NT2/D1 (cell line): ENCODE measurements at places on chromosomes 4 and X.

DNA sequence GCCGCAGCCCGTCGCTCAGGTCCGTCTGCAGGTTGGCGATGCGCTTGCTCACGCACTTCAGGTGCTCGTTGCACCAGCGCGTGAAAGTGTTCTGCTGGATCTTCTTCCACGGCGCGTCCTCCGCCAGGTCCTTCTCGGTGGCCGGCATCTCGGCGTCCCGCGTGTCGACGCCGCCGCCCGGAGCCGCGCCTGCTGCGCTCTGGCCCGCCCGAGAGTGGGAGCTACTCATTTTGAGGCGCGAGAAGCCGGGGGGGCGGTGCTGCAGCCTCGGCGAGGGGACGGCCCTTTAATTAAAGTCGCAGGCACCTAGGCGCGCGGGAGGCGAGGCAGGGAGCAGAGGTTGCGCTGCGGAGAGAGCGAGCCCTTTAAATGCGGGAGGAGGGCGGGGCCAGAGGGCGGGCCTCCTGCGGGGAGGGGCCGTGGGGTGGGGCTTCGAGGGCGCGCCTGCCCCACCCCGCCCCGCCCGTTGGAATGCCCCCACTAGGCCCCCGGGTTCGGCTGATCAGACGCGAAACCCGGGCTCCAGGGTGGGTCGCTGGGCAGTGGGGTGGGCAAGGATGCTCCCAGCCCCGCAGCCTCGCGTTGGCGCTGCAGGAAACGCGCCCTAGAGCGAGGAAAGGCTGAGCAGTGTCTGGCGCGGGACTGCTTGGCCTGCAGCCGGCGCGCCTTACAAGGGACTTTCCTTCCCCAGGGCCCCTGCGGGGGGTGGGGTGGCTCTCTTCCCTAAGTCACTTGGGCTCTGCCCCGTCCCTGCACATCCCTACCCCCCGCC, 3.2 kb downstream of the FLNA start:
- peak; percentile 67 for DNase-seq

- no peak for DNase-seq
Observed at GRCh38 chr4:27701606-27702005, 841.0 kb downstream of the STIM2 start.

DNA sequence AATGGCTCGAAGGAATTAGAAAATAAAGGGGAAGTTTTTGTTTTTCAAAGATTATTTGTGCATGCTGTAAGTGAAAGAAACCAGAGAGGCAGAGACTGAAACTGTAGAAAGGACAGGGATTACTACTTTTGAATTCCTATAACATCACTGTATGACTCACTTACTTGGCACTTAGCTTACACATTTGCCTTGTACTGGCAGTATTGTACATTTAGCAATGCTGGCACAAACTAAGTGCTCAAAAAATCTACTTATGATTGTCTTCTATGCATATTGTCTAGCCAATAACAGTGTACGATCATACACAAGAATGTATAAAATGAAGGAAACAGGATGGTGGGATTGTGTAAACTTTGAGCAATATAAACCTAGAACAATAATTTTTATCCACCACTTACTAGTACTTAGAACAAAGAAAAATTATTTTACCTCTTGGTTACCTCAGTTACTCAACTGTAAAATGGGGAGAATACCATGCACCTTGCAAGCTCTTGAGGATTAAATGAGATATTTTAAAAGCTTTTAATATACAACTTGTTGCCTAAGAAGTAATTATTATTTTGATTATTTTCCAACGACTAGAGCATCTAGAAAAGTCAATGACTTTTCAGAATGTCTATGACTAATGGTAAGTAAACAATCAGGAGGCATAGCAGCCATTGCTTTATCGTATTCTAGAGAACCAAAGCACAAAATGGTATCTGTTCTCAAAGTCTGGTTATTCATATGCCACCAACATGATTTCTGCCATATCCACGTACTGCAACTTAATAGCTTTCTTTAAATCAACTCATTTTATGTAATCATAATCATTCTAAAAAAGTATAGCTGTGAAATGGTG, 4.7 kb downstream of the FAM120C start:
- DNase-seq: no peak

GRCh38 chrX:112008724-112009123, 73.9 kb downstream of the TRPC5 start:
- DNase-seq: no peak

GRCh38 chr4:165627128-165627527, 245.9 kb upstream of the TLL1 start:
- no peak for DNase-seq

DNA sequence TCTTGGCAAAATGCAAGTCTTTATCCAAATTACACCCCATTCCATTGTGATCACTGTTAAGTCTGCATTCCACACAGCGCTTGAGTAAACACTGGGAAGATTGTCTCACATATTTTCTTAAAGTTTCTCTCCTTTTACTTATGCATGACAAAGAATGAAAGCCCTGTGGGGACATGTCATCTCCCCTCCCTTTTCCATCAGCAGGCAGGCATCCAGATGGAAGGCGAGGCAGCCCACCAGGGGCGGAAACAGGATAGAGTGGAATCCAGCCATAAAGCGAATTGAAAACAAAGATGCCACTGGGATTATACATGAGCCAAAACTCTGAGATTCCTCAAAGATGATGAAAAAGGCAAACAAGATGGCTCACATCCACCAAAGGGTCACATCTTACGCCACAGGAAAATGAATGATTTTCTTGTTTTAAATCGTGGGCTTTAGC, 78.2 kb downstream of the AFAP1 start:
- peak; percentile 76 for DNase-seq

DNA sequence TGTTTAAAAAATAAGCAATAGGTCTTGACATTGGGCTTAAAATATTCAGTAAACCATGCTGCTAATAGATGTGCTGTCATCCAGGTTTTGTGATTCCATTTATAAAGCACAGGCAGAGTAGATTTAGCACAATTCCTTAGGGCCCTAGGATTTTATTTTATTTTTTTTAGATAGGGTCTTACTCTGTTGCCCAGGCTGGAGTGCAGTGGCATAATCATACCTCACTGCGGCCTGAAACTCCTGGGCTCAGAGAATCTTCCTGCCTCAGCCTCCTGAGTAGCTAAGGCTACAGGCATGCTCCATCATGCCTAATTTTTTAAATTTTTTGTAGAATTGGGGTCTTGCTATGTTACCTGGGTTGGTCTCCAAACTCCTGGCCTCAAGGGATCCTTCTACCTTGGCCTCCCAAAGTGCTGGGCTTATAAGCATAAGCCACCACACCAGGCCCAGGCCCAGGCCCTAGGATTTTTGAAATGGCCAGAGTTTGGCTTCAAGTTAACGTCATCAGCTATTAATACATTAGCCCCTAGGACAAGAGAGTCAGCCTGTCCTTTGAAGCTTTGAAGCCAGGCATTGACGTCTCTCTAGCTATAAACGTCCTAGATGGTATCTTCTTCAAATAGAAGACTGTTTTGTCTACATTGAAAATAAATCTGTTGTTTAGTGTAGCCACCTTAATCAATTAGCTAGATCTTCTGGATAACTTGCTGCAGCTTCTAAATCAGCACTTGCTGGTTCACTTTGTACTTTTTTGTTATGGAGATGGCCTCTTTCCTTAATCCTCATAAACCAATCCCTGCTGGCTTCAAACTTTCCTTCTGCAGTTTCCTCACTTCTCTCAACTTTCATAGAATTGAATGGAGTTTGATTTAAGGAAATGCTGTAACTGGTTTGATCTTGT, 35.8 kb downstream of the EIF2S3 start:
- DNase-seq: no peak

DNA sequence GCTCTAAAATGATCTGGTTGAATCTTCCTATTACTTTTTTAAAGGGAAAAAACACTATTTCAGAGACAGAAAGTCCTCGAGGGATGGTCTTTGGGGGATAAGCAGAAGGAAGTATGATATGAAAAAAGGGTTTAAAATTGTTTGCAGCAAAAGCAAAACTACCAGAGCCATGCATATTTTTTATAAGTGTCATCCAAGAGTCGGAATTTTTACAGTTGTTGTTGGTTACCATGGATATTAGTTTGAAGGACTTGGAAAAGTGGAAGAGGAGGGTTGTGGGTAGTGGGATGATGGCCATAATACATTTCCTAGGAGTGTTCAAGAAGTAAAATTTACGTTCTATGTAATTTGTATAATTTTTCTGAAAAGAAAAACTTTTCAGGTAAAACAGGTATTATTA, 134.4 kb downstream of the PCDH7 start:
- DNase-seq: no peak

DNA sequence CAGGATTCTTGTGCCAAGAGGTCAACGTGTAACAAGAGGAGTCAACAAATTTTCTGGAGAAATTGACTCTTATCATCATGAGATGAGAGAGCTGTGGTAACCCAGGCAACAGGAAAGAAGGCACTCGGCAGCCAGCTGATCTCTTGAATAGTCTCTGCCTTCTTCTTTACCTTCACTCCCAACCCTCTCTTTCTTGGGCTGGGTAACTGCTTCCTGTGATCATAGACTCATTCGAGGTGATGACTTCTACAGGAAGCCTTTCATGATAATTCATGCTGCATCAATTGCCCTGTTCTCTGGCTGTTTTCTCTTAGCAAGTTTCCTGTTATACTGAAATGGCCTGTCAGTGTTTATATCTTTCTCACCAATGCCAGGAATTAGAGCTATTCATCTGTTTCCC, 70.8 kb upstream of the FSTL5 start:
- DNase-seq: no peak

DNA sequence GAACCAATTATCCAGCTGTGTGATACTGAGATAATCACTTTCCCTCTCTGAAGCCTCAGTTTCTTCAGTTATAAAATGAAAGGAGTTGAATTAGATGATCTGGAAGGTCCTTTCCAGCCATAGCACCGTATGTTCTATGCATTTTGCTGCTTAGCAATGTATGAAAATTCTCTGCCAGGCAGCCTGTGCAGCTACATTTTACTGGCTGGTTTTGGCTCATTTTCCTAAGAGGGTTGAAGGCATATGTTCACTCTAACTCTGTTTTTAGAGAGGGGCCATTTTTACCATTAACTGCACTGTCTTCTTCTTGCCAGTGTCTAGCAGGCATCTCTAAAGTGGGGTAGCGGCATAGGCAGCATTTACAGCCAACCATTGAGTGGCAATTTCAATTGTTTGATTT, 26.1 kb downstream of the TRPC5 start:
- no peak for DNase-seq

DNA sequence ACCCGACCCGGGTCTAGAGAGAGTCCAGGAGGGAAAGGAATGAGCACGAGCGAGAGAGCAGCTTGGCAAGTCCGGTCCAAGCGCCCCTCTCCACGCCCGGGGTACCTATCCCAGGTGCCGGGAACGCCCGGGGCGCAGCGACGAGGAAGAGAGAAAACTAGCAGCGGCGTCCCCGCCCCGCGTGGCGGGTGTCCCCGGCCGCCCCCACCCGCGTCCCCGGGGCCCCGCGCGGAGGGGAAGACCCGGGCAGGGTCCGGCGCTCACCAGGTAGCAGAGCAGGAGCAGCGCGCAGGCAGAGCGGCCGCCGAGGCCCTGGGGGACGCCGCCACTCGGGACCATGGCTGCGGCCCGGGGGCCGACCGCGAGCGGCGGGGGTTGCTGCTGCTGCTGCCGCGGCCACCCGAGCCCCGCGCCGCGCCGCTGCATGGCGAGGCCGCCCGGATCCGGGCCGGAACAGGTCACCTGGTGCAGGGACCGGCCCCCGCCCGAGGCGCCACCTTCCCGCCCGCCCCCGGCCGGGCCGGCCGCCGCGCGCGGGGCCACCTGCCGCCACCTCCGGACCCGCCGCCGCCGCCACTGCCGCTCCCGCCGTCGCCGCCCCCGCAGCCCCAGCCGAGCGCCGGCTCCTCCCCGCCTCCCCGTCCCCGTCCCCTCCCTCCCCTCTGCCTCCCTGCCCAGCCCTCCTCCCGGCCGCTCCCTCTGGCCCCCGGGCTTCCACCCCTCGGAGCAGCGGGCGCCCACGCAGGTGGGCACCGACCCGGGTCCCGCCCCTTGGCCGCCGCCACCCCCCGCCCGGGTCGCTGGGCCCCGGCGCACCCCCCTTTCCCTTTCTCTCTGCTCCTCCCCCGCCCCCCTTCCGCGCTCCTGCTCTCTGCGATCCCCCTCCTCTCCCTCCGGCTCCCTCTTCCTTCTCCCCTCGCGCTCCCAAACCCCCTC, at the start of gene SEL1L3:
Gene SEL1L3, minus strand, starts transcription at position 578 of the 936 bp plus-strand sequence. Its CDS starts 152 bp downstream, at position 426.
- DNase-seq: no peak

GRCh38 chr4:124104101-124104500, 608.4 kb downstream of the ANKRD50 start:
- no peak for DNase-seq

GRCh38 chr4:13541720-13542576, 2.4 kb downstream of the NKX3-2 start:
- DNase-seq: no peak

DNA sequence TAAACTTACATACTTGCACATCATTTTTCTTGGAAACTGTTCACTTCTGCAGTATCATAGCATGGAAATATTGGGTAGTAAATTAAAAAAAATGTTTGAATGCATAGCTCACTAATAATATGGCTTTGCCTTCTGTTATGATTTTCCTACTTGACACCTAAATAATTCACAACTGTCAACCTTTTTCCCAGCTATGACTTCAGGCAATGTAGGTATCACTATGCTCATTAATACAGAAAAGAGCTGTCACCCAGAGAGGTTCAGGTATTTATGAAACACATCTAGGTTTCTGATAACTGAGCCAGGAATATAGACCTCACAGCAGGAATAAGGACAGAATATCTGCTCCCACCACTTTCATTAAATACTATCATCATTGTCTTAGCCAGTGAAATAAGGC, 289.5 kb downstream of the ACTRT1 start:
- DNase-seq: no peak

DNA sequence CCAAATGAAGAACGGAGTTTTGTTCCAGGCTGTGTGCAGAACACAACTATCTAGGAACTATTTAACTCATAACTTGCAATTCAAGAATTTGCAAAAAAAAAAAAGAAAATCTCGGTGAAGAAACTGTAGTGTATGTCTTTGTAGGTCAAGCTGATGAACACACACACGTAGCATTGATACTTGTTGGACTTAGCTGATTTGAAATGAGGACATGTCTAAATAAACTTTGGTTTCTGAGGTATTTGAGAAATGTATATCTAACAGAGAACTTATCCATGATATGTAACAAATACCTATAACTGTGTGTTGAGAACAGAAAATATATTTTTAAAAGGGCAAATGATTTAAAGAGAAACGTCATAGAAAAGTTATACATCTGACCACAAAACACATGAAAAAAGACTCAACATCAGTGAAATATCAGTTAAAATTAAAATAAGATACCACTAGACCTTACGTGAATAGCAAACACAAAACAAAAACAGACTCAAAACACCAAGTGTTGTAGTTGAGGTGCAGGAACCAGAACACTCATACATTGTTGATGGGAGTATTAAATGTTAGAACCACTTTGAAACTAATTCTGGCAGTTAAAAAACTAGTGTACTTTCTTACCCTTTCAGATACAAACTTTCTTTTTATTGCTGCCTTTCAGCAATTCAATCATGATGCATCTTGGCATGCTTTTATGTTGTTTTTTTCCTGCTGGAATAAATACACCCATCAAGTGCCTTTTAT, 1535.8 kb upstream of the PCDH10 start:
- DNase-seq: no peak

GRCh38 chr4:57655342-57655741, 545.2 kb upstream of the IGFBP7 start:
- DNase-seq: no peak

- no peak for DNase-seq
Observed at GRCh38 chr4:156053174-156053573, 99.5 kb upstream of the CTSO start.
